ENCODE measurements at places on chromosomes 13 and 19.

- DNase-seq, result peak; percentile 50
Measured at GRCh38 chr19:32675720-32676185, at the start of gene RGS9BP. Gene RGS9BP, plus strand, starts transcription at chr19:32675848. Its CDS starts 416 bp downstream, at chr19:32676264.

DNA sequence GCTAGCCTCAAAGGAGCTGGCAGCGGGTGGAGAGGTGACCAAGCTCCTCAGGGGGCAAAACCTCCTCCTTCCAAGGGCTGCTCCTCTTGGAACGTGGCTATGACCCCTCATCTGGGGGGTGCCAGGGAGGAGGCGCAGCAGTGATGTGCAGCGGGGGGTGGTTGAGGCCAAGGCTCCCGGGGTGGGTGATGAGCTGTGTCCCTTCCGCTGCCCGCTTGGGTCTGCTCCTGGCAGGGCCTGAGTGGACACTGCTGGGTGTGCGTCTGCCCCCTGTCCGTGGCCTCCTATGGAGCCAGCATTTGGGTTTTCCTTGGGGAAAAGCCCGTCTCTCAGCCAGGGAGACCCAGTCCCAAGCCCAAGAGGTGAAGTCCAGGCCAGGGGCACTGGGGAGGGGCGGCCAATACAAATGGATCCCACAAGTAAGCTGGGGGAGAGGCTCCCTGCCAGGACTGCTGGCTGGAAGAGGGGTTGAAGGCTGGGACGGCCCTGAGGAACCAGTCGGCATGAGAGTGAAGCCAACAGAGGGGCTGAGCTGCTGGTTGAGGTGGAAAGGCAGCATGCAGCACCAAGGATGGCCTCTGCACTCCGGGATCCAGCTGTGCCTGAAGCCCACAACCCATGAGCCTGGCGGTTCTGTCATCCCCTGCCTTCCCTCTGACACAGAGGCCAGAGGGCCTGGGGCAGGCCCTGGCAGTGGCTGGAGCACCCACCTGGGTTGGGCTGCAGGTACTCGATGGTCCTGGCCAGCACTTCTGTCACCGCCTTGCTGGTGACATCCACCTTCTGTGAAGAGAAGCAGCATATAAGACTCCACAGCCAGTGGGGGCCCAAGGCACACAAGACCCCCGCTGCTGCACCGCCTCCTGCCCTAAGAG, 22.7 kb downstream of the MPND start:
- no peak for DNase-seq

GRCh38 chr13:106350208-106350607, 185.3 kb downstream of the EFNB2 start:
- no peak for DNase-seq

GRCh38 chr13:30824651-30825050, 81.4 kb upstream of the MEDAG start:
- no peak for DNase-seq
